Tibial artery (tissue), 4 donors: ENCODE measurements at places on chromosomes 7 and 10.
A peak's percentile ranks its signal among the peaks of the same experiment; 100 is the strongest.

DNA sequence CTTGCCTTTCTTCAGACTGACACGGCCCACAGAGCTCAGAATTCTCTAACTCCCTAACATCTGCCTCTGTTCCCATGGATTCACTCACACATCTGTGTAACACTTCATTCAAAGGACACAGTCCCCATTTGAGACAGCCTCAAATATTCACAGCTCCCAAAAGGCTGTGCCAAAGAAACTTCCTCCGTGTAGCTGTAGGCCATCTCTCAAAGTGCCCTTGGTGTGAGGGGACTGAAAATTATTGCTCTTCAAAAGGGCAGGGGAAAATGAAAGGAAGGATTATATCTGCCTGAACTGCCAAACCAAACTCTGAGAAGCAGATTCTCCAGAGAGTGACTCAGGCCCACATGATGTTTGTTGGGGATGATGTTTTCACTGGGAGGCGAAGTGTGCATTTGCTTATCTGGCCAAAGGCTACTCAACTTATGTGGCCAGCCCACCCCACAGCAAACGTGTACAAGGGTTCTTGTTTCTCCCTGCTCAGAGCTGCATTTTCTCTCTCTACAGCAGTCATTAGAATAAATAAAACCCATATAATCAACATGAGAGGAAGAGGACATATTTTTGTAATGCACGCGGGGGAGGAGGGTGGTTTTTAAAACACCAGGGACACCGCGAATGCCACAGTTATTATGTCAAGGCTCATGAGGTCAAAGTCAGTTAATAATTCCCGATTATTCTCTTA, 302.4 kb upstream of the NFE2L3 start:
- DNase-seq: peak; percentile 85

- no peak for DNase-seq
These were observed 314.3 kb upstream of the ZMIZ1 start for GRCh38 chr10:78754269-78755062.

DNA sequence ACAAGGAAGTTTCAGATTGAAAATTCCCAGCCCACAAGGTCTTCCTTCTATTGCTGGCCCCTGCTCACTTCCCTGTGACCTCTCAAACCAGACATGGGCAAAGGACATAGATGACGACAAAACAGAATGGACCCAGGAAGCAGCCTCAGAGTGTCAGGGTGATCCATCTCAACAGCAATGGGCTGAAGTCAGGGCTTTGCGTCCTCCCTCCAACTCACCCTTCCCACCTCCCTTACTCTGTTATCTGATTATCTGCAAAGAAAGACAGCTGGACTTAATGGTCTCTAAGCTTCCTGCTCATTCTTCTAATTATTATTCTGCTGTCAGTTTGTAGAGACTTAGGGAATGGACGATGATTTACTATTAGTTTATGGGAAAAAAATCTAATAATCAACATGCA, 115.9 kb downstream of the PIP4K2A start:
- no peak for DNase-seq

DNA sequence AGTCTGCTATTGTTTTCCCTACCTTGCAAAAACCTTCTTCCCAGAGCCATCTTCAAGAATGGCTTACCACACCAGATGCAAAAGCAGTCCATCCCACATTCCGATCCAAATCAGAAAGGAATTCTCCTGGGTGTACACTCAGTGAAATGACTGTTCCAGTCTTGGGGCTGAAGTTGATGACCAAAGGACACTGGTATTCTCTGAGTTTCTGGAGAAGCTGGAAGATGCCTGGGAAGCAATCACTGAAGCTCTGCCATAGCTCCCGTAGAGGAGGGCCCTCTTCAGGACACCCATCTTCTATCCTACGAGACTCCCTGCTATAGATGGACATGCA, 155.7 kb downstream of the LCOR start:
- no peak for DNase-seq

- DNase-seq: no peak
These were observed 159.3 kb downstream of the LCOR start for GRCh38 chr10:96991313-96991841.

GRCh38 chr10:88401671-88402347, 181.3 kb downstream of the RNLS start:
- DNase-seq: no peak

DNA sequence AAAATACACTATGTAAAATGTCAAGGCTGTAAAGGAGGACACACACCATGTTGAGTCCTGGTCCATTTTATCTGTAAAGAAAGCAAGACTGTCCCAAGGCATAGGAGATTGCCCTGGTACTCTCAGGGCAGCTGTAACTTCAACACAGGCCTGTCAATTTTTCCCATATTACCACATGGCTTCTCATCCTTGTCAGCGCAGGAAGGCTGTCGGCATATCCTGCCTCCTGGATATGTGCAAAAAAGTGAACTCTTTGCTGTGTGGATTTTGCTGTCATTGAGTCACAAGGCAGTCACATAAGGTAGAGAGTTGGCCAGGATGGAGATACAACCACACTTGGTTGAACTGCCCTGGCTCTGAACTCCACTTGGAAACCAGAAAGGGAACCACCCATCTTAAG, 8.7 kb downstream of the DUSP5 start:
- DNase-seq: peak; percentile 34

- DNase-seq: peak; percentile 60
These were observed 108.3 kb downstream of the TNS3 start for GRCh38 chr7:47473499-47474210.

- no peak for DNase-seq
These were observed 105.6 kb downstream of the NSUN6 start for GRCh38 chr10:18545621-18546305.
